ENCODE measurements at places on chromosomes 12 and 14. TPM values are rescaled to one million over a fixed set of nuclear protein-coding genes. Genes with fewer than 3 reads are reported as not detected.

PLEKHD1 gene
- total RNA-seq: 0.13 TPM

EEA1 gene
- 34.1 TPM for total RNA-seq

WSCD2 gene
- 0.40 TPM for total RNA-seq

TROAP gene
- not detected for total RNA-seq

RNF31 gene
- total RNA-seq: 31.3 TPM

GPR84 gene
- total RNA-seq: 0.22 TPM

TMTC1 gene
- total RNA-seq: 33.2 TPM

SALL2 gene
- 2.6 TPM for total RNA-seq

ANG gene
- total RNA-seq: 2.7 TPM

TCL1A gene
- total RNA-seq: not detected

LMNTD1 gene
- 0.51 TPM for total RNA-seq

GALNT16 gene
- total RNA-seq: 25.8 TPM

MMP14 gene
- 26.1 TPM for total RNA-seq

CDK4 gene
- 46.3 TPM for total RNA-seq

KLHDC2 gene
- 77.2 TPM for total RNA-seq

SLC10A1 gene
- total RNA-seq: not detected

MMP19 gene
- 1.6 TPM for total RNA-seq

NAV3 gene
- 2.9 TPM for total RNA-seq

ALDH1L2 gene
- 3.6 TPM for total RNA-seq

MUCL1 gene
- total RNA-seq: not detected

RESF1 gene
- total RNA-seq: 17.3 TPM

KRT86 gene
- not detected for total RNA-seq

OTX2 gene
- total RNA-seq: not detected

P3H3 gene
- 25.7 TPM for total RNA-seq

FIGNL2 gene
- total RNA-seq: 0.32 TPM

CAPZA3 gene
- total RNA-seq: not detected

Measured in cardiac septum (tissue), 1 donor.